ENCODE measurements at places on chromosomes 1 and 21.

DNA sequence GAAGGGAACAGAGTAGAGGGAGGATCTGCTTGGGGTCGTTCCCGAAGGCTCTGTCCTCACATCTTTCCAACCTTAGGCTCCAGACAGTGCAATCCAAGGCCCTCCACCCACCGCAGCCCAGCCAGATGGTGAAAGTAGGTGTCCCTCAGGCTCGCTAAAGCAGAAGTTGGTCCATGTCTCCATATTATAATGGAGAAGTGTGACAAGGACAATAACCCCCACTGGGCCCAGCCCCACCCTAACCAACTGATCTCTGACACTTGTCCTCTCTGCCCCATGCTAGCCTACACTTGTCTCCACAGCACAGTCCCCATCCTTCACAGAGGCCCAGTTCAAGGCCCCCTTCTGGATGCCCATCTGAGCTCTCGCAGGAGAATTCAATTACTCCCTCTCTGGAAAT lies 48.7 kb downstream of the DMAP1 start:
- DNase-seq = no peak

DNA sequence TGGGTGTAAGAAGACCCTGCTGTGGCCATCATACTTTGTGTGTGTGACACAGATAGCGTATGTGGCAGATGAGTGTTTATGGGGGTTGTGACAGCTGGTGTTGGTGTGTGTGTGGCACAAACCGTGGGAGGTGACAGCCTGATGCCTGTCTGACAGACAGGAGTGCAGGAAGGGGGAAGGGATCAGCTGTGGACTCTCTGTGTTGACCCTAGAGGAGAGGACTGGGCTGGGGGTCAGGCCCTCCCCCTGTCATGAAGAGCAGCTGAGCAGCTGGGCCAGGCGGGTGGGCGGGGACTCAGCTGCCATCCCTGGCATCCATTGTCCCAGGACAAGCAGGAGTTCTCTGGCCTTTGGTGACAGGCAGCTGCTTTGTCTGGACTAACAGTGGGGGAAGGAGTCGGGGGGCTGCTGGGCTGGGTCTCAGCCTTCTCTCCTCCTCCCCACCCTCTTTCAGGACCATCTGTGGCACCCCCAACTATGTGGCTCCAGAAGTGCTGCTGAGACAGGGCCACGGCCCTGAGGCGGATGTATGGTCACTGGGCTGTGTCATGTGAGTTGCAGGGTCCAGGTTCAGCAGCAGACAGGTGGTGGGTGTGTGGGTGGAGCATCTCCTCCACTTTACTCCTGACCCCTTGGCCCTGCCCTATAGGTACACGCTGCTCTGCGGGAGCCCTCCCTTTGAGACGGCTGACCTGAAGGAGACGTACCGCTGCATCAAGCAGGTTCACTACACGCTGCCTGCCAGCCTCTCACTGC lies 2.3 kb downstream of the PLK3 start:
- no peak for DNase-seq

DNA sequence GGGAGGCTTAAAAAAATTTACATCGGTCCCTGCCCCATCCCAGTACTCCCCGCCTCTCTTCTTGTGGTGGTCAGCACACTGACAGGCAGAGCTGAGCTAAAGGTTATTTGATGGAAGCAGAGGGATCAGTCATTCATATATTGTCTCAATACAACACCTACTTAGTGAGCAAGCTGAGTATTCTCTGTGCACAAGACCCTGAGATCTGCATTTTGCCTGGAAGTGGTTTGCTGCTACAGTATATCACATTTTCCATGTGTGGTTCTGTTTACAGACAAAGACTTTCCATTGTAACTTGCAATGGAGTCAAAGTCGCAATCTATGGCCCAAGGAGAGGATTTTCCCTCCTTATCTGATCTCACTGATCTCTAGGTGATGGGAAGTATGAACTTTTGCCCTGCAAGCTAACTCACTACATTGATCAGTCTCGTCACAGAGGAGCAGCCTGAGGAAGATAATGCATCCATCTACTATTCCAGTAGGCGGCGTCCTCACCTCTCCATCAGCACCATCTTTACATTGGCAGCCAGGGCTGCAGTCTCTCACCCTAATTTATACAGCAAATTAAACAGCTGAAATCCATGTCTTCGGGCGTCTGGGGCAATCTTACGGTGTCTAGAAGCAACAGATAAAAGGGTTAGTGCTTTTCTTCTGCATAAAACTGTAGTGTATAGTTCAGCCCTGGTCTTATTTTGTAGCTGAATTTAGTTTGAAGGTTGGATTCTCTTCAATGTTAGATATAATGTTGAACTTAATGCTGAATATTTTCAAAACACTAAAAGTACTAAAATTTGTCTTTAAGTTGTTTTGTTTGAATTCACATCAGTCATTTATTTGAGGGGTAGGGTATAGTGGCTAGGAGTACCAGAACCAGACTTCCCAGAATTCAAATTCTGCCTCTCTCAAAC lies 3.2 kb upstream of the TRAF5 start:
- no peak for DNase-seq

DNA sequence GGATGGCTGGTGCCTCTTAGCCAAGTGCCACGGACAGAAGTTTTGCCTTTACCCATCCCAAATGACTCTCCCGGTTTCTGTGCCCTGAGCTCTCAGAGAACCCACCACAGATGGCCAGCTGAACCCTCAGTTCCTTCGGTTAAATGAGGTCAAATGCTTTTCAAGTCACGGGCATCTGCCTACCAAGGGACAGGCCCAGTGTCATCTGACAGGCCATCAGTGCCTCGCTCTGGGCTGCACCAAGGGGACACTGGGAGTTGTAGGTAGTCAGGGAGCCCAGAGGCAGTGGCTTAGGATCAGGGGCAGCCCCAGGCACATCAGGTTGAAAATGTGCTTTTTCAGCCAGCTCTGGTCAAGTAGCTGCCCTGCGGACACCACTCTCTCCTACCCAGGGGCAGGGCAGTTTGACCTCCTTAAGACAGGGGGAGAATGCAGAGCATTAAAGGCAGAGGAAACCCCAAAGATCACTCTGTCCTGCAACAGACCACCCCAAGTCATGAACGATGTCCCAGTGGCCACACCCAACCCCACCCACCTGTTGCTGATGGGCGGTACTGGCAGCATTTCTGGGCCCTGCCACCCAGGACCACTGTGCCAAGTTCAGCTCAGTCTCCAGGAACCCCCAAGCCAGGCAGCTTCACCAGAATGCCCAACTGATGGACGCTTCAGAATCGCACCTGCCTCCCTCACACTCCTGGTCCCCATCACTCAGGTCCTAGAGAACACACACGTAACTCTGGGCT lies 60.7 kb downstream of the CASZ1 start:
- DNase-seq = no peak

- DNase-seq = no peak
Observed at GRCh38 chr1:24142546-24143534, at the start of gene IL22RA1. Gene IL22RA1 (minus strand): TSS chr1:24143140. CDS start chr1:24143082, 58 bp downstream.

GRCh38 chr1:62794053-62794452 lies 10.1 kb downstream of the ATG4C start:
- no peak for DNase-seq

Measured in anterior cingulate cortex (tissue), 58 donors.